Spinal cord (tissue), 10 donors: ENCODE measurements at places on chromosomes 7 and 10.

DNA sequence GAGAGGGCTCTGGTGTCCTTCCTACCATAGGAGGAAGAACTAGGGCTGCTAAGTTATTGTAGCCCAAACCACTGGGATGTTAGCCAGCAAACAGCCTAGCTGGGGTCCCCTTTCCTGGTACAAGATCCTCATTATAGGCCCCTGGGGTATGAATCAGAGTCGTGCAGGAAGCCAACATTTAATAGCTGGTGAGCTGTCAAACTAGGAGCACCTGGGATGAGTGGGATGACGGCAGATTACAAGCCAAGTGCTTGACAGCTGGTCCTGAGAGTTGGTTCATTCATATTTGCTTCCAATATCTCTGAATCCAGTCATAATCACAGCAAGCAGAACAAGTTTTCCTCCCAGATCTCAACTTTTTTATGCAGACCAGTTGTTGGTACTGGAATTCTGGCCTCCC lies 25.1 kb upstream of the DNAJB12 start:
- no peak for DNase-seq

DNA sequence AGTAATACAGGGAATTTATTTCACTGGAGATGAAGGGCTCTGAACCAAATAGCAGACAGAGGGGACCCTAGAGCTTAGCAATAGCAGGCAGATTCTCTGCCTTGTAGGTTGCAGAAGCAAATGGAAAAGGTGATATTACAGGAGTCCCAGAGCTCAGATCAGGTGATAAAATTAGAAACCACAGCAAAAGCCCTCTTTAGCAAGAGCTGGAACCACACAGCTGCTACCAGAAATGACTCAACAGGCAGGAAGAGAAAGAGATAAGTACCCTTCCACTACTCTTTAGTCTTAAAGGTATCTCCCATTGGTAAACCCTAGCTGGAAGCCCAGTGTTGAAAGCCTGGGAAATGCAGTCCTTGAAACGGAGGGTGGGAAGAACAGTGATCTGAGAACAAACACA lies 535.6 kb upstream of the GHITM start:
- DNase-seq = no peak

DNA sequence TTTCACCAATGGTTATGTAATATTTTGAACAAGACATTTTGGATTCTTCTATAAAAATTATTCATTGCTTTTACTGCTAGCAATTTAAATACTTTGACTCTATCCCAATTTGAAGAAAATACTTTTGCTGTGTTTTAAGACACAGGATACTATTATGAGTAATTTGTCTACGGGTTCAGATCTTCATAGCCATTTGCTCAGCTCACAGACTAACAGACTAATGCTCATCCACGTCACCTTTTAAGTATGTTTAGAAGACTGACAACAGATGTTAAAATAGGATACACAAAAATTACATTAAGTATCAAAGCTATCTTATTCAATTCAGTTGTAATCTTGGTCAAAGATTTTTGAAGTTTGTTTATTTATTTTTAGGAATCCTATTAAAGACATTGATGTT lies 251.3 kb upstream of the CHRM2 start:
- no peak for DNase-seq

DNA sequence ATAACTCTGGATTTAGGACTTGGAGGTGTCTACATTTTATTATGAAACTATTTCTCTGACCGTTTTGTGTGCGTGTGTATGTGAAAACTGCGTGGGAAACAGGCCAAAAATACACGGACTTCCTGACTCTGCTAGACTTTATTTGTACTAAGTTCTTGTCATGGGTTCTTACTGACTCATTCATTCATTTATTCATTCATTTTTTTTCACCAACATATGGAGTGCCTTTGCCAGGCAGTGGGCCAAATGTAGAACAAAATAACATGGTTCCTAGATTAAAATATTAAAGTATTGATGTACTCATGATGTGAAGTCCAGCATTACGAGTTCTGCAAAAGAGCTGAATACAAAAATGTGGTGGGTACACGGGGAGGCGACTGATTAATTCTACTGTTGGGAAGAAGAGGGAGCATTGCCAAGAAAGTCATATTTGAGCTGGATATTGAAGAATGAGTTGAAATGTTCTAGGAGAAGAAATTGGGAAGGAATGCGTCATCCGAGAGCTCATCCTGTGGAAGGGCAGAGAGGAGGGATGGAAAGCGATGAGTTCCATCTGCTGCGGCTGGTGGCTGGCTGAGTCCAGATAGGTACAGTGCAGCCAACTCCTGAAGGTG lies 24.6 kb downstream of the CACNB2 start:
- no peak for DNase-seq

DNA sequence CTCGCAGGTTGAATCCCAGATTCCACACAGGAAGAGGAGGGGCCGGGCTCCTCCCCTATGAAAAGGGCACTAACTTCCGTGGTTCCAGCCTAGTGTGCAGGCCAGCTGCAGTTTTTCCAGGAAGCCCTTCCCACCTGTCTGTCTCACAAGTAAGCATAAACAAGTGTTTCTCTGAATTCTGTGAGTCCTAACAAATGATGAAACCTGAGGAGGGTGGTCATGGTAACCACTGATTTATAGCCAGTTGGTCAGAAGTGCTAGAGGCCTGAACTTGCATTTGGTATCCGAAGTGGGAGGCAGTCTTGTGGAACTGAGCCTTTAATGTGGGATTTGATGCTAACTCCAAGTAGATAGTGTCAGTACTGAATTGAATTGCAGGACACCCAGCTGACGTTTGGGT lies 54.7 kb upstream of the STEAP4 start:
- no peak for DNase-seq

- no peak for DNase-seq
Measured at GRCh38 chr7:28758186-28758585, 199.9 kb downstream of the TRIL start.

GRCh38 chr10:15516256-15517085 lies 145.4 kb upstream of the FAM171A1 start:
- DNase-seq = peak; percentile 14

DNA sequence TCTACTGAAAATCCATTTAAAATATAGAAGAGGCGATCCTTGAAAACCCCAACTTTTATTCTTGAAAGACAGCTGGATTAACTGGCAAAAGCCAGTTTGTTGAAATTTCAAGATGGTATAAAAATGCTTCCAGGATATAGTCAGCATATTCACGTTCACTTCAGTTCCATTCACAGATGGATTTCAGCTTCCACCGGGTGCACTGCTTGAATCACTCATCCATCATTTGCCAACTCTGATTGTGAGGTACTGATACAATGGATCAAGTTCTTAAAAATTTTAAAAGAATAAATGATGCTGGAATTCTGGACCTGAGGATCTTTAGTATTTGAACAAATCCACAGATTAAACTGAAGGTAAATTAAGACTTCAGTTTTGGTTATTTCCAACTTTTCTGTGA lies 2.4 kb downstream of the PURB start:
- no peak for DNase-seq

DNA sequence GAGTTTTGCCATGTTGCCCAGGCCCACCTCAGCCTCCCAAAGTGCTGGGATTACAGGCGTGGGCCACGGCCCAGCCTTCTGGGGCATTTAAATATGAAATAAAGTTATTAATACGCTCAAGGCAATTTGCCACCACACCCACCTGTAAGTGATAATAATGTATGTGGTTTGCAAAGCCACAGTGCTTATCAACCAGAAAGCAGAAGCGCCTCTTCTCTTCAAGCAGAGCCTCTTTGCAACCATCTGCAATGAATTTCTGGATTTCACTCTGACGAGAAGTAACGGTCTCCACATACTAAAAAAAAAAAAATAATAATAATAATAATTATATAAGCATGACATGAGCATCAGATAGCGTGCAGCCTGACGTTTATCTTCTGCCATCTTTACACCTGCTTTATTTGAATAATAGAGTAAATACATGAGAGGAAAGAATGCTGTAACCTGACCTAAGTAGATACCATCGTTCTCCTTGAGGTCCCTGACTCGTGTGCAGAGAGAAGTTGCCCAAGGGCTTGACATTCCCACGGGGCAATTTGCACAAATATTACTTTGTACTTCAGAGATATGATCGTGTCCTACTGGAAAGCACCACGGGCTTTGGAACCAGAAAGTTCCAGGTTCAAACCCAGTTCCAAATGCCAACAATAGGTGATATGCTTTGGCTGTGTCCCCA lies 34.0 kb downstream of the BRI3 start:
- no peak for DNase-seq

DNA sequence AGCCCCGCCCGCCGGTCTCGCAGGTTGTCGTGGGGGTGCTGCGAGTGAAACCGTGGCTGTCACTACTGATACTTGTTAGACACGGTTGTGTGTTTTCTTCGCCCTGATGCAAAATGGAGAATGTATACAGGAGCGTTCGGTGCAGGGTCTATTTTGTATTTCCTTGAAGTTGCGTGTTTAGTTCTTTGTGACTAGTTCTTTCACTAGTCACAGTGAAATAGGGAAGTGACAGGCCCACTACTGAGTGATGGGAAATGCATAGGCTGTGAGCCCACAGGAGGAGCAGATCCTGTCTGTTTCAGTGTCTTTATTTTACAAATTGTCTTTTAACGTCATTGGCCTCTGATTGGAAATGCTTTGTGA lies 675 bp downstream of the ABRAXAS2 start:
- no peak for DNase-seq

- DNase-seq = no peak
Measured at GRCh38 chr10:49225218-49225876, 37.2 kb upstream of the TMEM273 start.

DNA sequence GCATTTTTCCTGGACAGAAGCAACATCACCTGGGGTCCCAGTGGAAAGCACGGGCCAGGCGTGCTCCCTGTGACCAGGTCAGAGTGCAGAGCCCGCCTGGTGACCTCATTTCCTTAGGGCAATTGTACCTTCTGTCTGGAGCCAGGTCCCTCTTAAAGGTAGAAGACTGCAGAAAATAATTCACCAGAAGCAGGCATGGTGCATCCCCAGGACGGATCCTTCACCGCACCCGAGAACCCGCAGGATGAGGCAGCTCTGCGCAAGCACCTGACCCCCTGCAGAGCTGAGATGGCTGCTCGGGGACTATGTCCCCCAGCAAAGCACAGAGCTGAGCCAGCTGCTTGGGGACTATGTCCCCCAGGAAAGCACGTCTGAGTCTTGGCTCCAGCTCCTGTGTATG lies 557.6 kb downstream of the PTPRN2 start:
- no peak for DNase-seq

- DNase-seq = peak; percentile 83
Measured at GRCh38 chr10:14837003-14837756, 657 bp downstream of the CDNF start.

GRCh38 chr10:89649051-89649450 lies 4.0 kb upstream of the PANK1 start:
- no peak for DNase-seq

DNA sequence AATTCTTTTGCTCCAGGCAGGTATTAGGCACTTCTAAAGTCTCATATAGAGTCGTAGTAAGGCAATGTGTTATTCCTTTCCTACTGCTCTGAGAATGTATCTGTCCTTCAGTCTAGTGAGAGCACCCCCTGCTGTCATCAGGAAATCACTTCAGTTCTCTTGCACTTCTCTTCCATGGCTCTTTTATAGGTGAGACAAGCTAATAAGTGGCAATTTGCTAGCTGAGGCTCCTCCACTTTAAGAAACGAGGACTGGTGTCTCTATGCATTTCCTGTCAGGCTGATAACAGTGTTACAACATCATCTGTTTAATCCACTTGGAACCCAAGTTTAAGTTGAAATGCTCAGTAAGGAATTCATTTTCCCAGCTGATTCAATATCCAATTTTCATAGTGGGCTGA lies 350.6 kb downstream of the TFEC start:
- peak; percentile 74 for DNase-seq

GRCh38 chr7:91659096-91659495 lies 221.4 kb downstream of the MTERF1 start:
- no peak for DNase-seq

GRCh38 chr7:68601826-68602225 lies 996.4 kb upstream of the AUTS2 start:
- DNase-seq = no peak

DNA sequence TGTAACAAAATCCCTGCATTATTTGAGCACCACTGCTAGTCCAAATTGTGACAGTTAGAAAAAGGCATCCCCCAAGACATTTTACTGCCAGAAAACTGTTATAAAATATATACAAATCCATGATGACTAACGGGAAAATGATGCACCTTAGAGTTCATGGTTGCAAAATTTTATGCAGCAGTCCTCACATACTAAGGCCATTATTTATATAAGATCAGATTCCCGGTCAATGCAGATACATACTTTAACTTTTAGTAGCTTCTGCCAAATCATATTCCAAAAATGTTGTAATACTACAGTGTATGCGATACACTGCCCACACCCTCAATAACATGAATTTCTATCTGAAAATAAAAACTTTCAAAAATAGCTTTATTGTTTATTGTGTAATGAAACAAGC lies 239.9 kb upstream of the ZNF32 start:
- DNase-seq = no peak

DNA sequence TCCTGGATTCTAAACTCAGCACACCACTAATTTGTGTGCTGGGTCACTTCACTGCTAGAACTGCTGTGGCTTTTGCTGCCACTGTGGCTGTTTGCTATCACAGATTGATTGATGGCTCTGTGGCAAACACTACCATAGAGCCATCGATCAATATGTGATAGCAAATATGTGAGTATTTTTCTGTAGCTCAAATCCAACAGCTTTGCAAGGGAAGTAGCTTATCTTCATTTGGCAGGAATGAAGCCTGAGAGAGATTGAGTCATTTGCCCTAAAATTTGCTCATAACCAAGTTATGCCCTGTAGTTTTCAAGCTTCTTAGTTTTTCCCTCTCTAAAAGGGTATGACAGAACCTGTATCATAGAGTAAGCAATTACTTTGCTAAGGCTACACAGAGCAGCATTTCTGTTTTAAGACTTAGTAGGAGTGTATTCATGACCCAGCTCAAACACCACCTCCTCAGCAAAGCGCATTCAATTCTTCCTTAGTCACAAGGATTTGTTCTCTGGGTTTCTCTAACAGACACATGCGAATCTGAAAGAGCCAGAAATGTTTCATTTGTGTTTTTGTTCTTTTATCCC lies 43.1 kb downstream of the MINPP1 start:
- no peak for DNase-seq

GRCh38 chr7:102012941-102013461 lies 195.6 kb downstream of the CUX1 start:
- no peak for DNase-seq

- no peak for DNase-seq
Measured at GRCh38 chr10:10205906-10206305, 811.8 kb upstream of the CELF2 start.

- DNase-seq = no peak
Measured at GRCh38 chr7:7176406-7177043, 5.8 kb upstream of the C1GALT1 start.

GRCh38 chr10:66892871-66893270 lies 33.0 kb upstream of the LRRTM3 start:
- no peak for DNase-seq

GRCh38 chr7:89002981-89003956 lies 207.7 kb upstream of the TEX47 start:
- peak; percentile 9 for DNase-seq

GRCh38 chr7:41705109-41705901 lies 2.4 kb upstream of the INHBA start:
- peak; percentile 55 for DNase-seq
